ENCODE measurements at places on chromosomes 7 and 10.

DNA sequence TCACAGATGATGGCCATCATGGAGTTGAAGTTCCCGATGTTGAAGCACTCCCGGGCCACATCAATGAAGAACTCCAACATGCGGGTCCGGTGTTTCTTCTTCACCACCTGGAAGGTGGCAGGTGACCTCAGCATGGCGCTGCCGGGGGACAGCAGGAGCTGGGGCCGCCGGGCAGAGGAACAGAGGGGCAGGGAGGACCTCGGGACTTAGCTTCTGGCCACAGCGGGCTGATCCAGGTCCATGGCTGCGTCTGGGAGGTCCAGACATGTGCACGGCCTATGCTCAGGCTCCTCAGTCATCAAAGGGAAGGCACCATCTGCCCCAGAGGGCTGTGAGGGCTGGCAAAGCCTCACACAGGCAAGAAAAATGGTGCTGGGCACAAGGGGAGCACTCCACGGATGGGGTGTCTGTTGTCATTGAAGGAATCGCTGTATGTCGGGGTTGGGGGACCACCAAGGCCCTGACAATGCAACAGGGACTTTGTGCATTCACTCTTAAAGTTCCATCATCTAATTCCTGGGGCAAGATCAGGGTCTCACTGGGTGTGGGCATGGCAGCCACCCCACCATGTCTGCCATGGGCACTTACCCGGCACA, 60.9 kb downstream of the CSGALNACT2 start:
- no peak for DNase-seq

GRCh38 chr7:132760244-132760623, 184.0 kb upstream of the PLXNA4 start:
- no peak for DNase-seq

DNA sequence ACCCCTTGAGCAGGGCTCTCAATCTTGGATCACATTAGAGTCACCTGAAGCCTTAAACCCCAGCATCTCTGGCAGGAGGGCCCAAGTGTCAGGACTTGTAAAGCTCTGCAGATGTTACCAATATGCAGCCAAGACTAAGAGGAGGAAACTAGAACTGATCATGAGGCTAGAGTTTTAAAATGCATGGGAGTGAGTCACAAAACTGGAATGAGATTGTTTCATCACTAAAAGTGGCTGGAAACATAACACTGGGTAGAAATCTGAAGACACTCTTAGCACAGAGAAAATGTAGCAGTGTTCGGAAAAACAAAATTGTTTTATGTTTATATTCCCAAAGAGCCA, 63.3 kb upstream of the GHITM start:
- no peak for DNase-seq

DNA sequence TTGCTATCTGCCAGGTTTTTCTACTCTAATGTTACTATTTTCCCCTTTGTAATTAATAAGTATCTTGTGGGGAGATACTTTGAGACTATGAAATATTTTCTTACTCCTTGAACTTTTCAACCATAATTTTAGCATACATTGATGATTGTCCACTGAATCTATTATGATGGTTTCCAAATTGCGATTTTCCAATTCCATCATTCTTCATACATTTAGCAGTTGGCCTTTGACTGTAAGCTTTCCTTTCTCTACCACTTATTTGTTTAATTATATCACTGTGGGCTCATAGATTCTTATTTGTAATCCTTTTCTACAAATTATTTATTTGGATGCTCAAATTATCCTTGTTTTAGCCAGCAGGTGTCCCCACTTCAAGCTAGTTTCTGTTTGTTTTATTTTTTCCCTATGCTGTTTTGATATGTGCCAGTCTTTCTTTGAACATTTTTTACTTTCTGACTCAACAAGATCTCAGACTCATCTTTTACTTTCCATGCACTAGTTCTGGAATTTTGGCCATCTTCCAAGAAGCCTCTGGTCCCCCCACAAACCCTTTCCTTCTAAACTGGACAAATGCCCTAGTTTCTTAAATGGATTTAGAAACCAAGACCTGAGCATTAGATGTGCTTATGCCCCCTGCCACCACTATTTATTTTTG, 11.4 kb upstream of the MRPS16 start:
- DNase-seq, result no peak

GRCh38 chr10:74947781-74948401, 121.5 kb downstream of the KAT6B start:
- peak; percentile 72 for DNase-seq

- no peak for DNase-seq
These were observed 8.0 kb downstream of the CALY start for GRCh38 chr10:133328358-133329343.

DNA sequence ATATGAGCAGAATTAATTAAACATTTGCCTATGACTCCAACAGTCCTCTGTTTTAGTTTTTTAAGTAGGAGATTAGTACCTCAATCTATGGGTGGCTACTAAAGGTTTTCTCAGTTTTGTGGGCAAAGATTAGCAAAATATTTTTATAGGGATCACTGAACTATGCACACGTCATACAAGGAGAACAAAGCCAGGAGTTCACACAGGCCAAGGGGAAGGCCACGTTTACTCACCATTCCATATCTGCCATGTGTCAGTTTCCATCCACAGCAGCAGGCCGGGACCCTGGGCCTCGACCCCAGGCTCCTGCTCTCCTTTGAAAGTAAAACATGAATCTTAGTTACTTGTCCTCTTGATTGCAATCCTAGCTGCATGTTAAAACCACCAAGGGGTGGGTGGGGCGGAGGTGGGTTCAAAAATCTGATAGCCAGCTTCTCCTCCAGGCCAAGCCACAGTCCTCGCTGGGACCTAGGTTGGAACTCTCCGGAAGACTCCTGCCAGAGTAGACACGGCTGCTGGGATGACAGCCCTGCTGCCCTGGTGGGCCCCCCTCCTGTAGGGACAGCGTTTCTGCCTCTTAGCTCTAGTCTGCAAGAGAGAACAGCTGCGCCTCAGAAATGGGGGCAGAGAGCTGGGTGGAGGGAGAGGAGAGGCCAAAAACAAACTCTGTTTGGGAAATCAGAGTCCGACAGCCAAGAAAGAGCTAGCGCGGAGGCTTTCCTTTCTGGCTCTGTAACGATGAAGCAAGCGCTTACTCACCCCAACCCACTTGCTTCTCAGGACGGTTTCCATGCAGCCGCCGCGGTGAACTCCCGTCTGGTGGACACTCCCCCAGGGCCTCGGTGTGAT, 35.6 kb downstream of the PITRM1 start:
- DNase-seq, result no peak
